ENCODE measurements at places on chromosomes 2 and 18. TPM values are rescaled to one million over a fixed set of nuclear protein-coding genes. Genes with fewer than 3 reads are reported as not detected.

AKAIN1 gene
- not detected for total RNA-seq

LRP1B gene
- total RNA-seq = not detected

GKN2 gene
- total RNA-seq = not detected

TTL gene
- total RNA-seq = 49.0 TPM

CHRNG gene
- not detected for total RNA-seq

NTSR2 gene
- not detected for total RNA-seq

DSG4 gene
- not detected for total RNA-seq

CFC1 gene
- not detected for total RNA-seq

LOXL3 gene
- total RNA-seq = 2.0 TPM

PTPRN gene
- not detected for total RNA-seq

RBM45 gene
- total RNA-seq = 18.6 TPM

ALPG gene
- total RNA-seq = not detected

ABCG5 gene
- not detected for total RNA-seq

- DNase-seq = peak; percentile 56
- no peak overlapping the region for H3K27ac ChIP-seq
- no peaks in the 10 kb centered on the region for H3K4me1 ChIP-seq
- H3K36me3 ChIP-seq = no peaks in the 10 kb centered on the region
- H3K4me3 ChIP-seq = no peak overlapping the region
Measured at GRCh38 chr2:94874277-94874997, 3.2 kb downstream of the TEKT4 start.

GRCh38 chr2:23409248-23409647, 24.3 kb downstream of the KLHL29 start:
- DNase-seq = no peak
- no peak overlapping the region for H3K27ac ChIP-seq
- H3K4me3 ChIP-seq = no peak overlapping the region

DNA sequence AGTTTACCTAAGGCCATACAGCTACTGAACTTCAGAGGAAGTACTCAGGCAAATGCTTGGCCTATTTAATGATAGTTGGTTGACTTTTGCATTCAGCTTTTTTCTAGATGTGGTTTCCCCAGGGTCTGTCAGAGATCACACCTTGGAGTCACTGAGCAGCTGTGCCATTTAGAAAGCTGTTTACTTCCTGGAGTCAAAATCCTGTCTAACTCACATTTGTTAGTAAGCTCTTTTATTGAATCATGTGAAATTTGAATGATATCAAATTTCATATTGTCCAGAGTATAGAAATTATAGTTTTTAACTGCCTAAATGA, 7.6 kb upstream of the TRIB2 start:
- DNase-seq = peak; percentile 35
- H3K36me3 ChIP-seq = peaks cover 10% of the 10 kb centered on the region
- no peak overlapping the region for H3K27ac ChIP-seq
- peaks cover 52% of the 10 kb centered on the region for H3K4me1 ChIP-seq
- H3K27me3 ChIP-seq = no peaks in the 10 kb centered on the region

- H3K27ac ChIP-seq = no peak overlapping the region
- H3K4me3 ChIP-seq = no peak overlapping the region
- peaks cover 14% of the 10 kb centered on the region for H3K4me1 ChIP-seq
- no peaks in the 10 kb centered on the region for H3K36me3 ChIP-seq
Measured at GRCh38 chr2:230942371-230942770, 17.3 kb upstream of the GPR55 start.

DNA sequence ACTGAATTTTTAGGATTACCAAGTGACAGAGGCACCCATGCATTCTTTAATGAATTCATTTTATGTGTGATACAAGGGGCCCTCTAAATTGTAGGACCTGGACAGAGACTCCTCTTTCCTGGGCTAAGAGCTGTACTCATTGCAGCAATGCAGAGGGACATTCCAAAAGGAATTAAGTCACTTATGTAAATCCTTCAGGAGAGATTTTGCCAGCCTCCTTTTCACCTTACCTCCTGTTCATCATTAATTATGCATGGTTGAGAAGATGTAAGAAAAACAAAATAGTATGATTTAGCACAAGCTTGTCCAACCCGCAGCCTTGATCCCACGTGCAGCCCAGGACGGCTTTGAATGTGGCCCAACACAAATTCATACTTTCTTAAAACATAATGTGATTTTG, 84.5 kb upstream of the TANK start:
- peak overlapping the region; percentile 63 for H3K27ac ChIP-seq
- no peak for DNase-seq
- peaks cover 79% of the 10 kb centered on the region for H3K4me1 ChIP-seq
- H3K36me3 ChIP-seq = peaks cover 11% of the 10 kb centered on the region

DNA sequence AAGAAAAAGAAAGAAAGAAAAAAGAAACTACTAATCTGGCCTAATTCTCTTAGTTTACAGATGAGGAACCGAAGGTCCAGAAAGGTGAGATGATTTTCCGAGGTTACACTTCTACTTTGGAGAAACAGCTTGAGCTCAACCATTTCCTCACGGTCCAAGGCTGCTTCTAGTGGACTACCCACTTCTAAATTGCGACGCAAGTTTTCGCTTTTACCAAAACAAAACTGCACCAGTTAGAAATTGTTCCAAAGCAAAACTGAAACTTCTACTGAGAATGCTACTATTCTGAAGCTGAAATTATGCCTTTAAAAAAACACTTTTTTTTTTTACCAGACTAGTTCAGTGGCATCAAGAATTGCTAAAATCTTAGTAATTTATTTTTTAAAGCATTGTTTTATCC, 101.6 kb downstream of the INO80D start:
- no peak overlapping the region for H3K4me3 ChIP-seq
- no peaks in the 10 kb centered on the region for H3K27me3 ChIP-seq
- H3K27ac ChIP-seq = no peak overlapping the region
- H3K4me1 ChIP-seq = no peaks in the 10 kb centered on the region
- no peaks in the 10 kb centered on the region for H3K36me3 ChIP-seq

DNA sequence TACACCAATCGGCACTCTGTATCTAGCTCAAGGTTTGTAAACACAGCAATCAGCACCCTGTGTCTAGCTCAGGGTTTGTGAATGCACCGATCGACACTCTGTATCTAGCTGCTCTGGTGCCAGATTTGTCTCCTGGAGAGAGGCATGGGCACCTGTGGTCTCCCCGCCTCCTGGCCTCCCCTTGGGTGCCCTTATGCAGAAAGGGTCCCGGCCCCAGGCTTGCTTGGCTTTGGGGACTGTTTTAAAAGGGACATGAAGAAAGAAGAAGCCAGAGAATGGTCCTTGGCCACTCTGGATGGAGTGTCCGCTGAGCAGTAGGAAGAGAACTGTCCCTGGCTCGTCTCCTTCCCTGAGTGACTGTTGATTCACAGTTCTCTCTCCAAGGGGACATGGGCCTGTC, 11.5 kb upstream of the ALPP start:
- no peaks in the 10 kb centered on the region for H3K27me3 ChIP-seq
- DNase-seq = no peak
- peaks cover 19% of the 10 kb centered on the region for H3K4me1 ChIP-seq
- H3K27ac ChIP-seq = no peak overlapping the region
- H3K36me3 ChIP-seq = no peaks in the 10 kb centered on the region
- H3K4me3 ChIP-seq = no peak overlapping the region

GRCh38 chr2:62705859-62706720, 577 bp downstream of the EHBP1 start:
- H3K36me3 ChIP-seq = peaks cover 9% of the 10 kb centered on the region
- DNase-seq = no peak
- H3K4me1 ChIP-seq = peaks cover 34% of the 10 kb centered on the region
- H3K27me3 ChIP-seq = peaks cover 6% of the 10 kb centered on the region
- H3K27ac ChIP-seq = peak overlapping the region; percentile 61

- no peak overlapping the region for H3K27ac ChIP-seq
- H3K36me3 ChIP-seq = no peaks in the 10 kb centered on the region
- H3K27me3 ChIP-seq = peaks cover 49% of the 10 kb centered on the region
- no peak for DNase-seq
- peaks cover 6% of the 10 kb centered on the region for H3K4me1 ChIP-seq
- no peak overlapping the region for H3K4me3 ChIP-seq
Measured at GRCh38 chr2:232636788-232637420, 3.5 kb downstream of the EFHD1 start.

- H3K27ac ChIP-seq = no peak overlapping the region
- H3K27me3 ChIP-seq = no peaks in the 10 kb centered on the region
- H3K4me3 ChIP-seq = no peak overlapping the region
- no peak for DNase-seq
- no peaks in the 10 kb centered on the region for H3K4me1 ChIP-seq
Measured at GRCh38 chr18:70732188-70732587, 443.3 kb downstream of the SOCS6 start.

DNA sequence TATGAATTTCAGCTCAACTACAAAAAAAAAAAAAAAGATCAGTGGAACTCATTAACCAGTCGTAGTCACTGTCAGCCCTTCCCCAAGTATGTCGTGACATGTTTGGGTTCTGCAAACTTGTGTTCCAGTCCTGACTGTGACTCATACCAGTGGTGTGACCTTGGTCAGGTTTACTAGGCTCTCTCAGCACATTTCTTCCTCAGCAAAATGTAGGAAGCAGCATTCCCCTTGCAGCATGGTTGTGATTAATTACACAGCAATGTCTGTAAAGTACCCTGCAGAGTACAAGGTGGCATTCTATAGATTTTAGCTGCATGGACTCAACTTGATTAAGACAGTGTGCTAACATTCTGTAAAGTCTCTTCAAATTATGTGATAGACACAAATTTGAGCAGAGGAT, 156.9 kb downstream of the LAMA1 start:
- no peak for DNase-seq
- no peaks in the 10 kb centered on the region for H3K36me3 ChIP-seq
- no peak overlapping the region for H3K4me3 ChIP-seq
- no peaks in the 10 kb centered on the region for H3K4me1 ChIP-seq

GRCh38 chr2:9247786-9248185, 41.2 kb downstream of the ASAP2 start:
- no peak overlapping the region for H3K27ac ChIP-seq
- no peak overlapping the region for H3K4me3 ChIP-seq
- H3K4me1 ChIP-seq = no peaks in the 10 kb centered on the region
- peaks cover 4% of the 10 kb centered on the region for H3K27me3 ChIP-seq
- no peaks in the 10 kb centered on the region for H3K36me3 ChIP-seq
- DNase-seq = no peak

GRCh38 chr2:116988303-116988702, 826.2 kb upstream of the DDX18 start:
- H3K36me3 ChIP-seq = no peaks in the 10 kb centered on the region
- DNase-seq = no peak
- H3K4me1 ChIP-seq = no peaks in the 10 kb centered on the region
- H3K27ac ChIP-seq = no peak overlapping the region
- H3K4me3 ChIP-seq = no peak overlapping the region

DNA sequence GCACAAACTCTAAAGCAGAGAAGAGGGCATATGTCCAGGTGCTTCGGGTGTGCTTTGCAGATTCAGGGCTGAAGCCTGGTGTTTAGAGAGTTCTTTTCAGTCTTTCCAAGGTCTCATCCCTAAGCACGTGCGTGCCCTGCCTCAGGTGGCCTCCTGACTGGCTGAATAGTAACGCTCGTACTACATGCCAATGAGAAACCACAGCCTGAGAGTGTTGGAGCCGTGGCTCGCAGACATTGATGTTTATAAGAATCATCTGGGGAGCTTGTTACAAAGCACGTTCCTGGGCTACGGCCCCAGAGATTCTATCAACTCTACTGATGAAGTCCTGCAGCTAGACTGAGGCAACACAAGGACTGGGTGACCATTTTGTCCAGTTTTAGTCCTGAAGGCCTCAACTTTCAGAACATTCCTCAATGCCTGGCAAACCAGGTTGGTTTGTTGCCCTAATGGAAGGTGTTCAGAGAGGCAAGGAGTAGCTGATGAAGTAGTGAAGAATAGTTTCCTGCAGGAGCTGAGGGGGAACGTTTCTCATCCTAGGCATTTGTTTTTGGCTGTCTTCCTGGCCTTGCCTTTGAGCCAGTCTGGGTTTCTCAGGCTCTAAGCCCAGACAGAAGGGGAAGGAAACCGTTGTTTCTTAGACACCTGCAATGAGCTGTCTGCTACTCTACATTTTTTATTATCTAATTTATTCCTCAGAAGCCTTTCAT, 31.5 kb upstream of the HAAO start:
- no peak for DNase-seq
- H3K27me3 ChIP-seq = peaks cover 11% of the 10 kb centered on the region
- H3K4me1 ChIP-seq = peaks cover 13% of the 10 kb centered on the region
- H3K27ac ChIP-seq = no peak overlapping the region
- H3K4me3 ChIP-seq = no peak overlapping the region

DNA sequence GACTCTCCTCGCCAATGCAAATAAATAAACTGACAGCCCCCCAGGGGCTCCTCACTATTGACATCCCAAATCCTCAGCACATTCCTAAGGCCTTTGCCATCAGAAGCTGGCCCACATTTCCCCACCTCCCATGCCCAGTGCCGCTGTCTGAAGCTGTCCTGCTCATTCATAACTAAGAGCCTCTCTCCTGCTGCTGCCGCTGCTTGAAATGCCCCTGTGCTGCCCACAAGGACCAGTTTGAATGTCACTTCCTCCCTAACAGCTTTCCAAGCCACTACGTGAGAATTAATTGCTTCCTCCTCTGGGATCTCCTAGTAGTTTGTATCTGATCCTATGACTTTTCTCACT, 151.6 kb upstream of the CAPN13 start:
- no peaks in the 10 kb centered on the region for H3K4me1 ChIP-seq
- no peak overlapping the region for H3K27ac ChIP-seq
- no peaks in the 10 kb centered on the region for H3K36me3 ChIP-seq
- H3K4me3 ChIP-seq = no peak overlapping the region

DNA sequence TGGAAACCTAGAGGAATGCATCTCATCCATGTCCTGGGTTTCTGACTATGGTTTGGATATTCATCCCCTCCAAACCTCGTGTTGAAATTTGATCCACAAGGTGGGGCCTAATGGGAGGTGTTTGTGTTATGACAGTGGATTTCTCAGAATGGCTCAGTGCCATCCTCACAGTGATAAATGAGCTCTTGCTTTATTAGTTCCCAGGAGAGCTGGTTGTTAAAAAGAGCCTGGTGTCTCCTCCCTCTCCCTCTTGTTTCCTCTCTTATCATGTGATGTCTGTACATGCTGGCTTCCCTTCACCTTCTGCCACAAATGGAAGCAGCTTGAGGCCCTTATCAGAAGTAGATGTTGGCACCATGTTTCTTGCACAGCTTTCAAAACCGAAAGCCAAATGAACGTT, 424.3 kb downstream of the DCC start:
- H3K4me1 ChIP-seq = no peaks in the 10 kb centered on the region
- no peak overlapping the region for H3K4me3 ChIP-seq
- no peaks in the 10 kb centered on the region for H3K27me3 ChIP-seq
- no peak overlapping the region for H3K27ac ChIP-seq

DNA sequence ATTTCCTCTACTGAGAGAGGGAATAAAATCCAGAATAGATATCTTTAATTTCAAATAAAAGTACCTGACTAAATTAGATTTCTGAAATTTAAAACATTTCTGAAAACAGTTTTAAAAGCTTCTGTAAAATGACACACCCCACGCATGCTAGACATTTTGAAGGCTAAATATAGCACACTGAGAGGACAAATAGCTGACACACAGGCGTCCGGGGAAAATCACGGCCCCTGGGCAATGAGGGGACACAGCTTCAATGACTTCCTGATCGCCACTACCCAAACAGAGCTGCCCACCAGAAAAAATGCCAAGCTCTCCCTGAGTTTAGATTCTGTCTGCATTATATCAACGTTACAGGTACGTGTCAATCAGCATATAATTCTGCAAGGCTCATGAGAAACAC, 10.9 kb downstream of the TBC1D8 start:
- no peaks in the 10 kb centered on the region for H3K36me3 ChIP-seq
- no peak overlapping the region for H3K4me3 ChIP-seq

- H3K27me3 ChIP-seq = peaks cover 3% of the 10 kb centered on the region
- H3K4me1 ChIP-seq = no peaks in the 10 kb centered on the region
- no peak overlapping the region for H3K27ac ChIP-seq
Measured at GRCh38 chr2:170468557-170468956, 246.6 kb upstream of the SP5 start.
